ENCODE measurements at places on chromosomes 5 and 9. TPM values are rescaled to one million over a fixed set of nuclear protein-coding genes. Genes with fewer than 3 reads are reported as not detected.
A peak's percentile ranks its signal among the peaks of the same experiment; 100 is the strongest.

GRCh38 chr5:170731052-170731451 is 52.5 kb upstream of the GABRP start:
- no peaks in the 10 kb centered on the region for H3K4me1 ChIP-seq
- no peak overlapping the region for H3K27ac ChIP-seq
- no peak overlapping the region for H3K4me3 ChIP-seq
- no peaks in the 10 kb centered on the region for H3K36me3 ChIP-seq
- DNase-seq = no peak
- H3K27me3 ChIP-seq = no peaks in the 10 kb centered on the region

GRCh38 chr9:99078717-99079116 is 26.2 kb upstream of the TGFBR1 start:
- H3K4me1 ChIP-seq = peaks cover 11% of the 10 kb centered on the region
- no peaks in the 10 kb centered on the region for H3K27me3 ChIP-seq
- no peak for DNase-seq
- no peaks in the 10 kb centered on the region for H3K36me3 ChIP-seq
- H3K4me3 ChIP-seq = no peak overlapping the region

- H3K4me1 ChIP-seq = no peaks in the 10 kb centered on the region
- H3K27me3 ChIP-seq = no peaks in the 10 kb centered on the region
- no peak overlapping the region for H3K4me3 ChIP-seq
- H3K27ac ChIP-seq = no peak overlapping the region
Measured at GRCh38 chr5:60959156-60959555, 14.2 kb downstream of the NDUFAF2 start.

GRCh38 chr9:68418259-68418845 is 61.9 kb downstream of the PGM5 start:
- H3K27ac ChIP-seq = no peak overlapping the region
- no peaks in the 10 kb centered on the region for H3K27me3 ChIP-seq
- DNase-seq = no peak
- no peaks in the 10 kb centered on the region for H3K36me3 ChIP-seq
- no peak overlapping the region for H3K4me3 ChIP-seq
- no peaks in the 10 kb centered on the region for H3K4me1 ChIP-seq

DNA sequence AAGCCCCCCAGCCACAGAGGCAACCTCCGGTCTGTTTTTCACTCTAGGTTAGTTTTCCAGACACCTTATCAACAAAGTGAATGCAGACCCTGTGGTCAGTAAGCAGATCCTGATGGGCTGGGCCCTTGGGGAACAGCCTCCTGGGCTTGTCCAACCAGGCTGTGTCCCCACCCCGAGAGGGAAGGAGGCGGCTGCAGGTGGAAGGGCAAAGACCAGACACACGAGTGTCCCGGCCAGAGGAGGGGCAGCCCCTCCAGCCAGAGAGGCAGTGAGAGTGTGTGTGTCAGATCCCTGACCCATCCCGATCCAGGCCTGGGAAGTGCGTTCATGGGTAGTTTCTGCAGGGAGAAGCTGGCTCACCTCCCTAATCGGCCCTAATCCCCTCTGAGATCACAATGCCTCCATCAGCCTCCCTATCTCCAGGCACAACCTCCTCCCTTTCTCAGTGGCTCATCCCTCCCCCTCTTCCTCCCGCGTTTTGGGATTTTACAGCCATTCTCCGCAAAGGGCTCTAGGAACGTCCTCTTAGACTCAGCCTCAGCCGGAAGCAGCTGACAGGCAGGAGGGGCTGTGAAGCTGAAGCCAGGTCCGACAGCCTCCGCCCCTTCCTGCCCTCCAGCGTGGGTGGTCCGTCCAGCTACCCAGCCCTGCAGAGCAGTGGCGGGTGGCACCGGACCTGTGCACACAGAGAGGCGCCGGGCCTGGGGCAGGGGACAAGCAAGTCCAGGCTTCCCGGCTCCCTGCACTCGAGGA is 9.7 kb downstream of the SLC12A7 start:
- H3K27ac ChIP-seq = no peak overlapping the region
- H3K4me1 ChIP-seq = peaks cover 43% of the 10 kb centered on the region

- no peak overlapping the region for H3K27ac ChIP-seq
- no peaks in the 10 kb centered on the region for H3K4me1 ChIP-seq
- no peaks in the 10 kb centered on the region for H3K36me3 ChIP-seq
- H3K4me3 ChIP-seq = no peak overlapping the region
Measured at GRCh38 chr9:137836831-137837241, 40.7 kb upstream of the CACNA1B start.

- H3K4me1 ChIP-seq = peaks cover 7% of the 10 kb centered on the region
- H3K27ac ChIP-seq = no peak overlapping the region
- peaks cover 40% of the 10 kb centered on the region for H3K27me3 ChIP-seq
- no peak overlapping the region for H3K4me3 ChIP-seq
- no peaks in the 10 kb centered on the region for H3K36me3 ChIP-seq
- DNase-seq = no peak
Measured at GRCh38 chr9:130430734-130431535, 13.8 kb upstream of the ASS1 start.

GRCh38 chr5:85049020-85049419 is 664.3 kb upstream of the EDIL3 start:
- H3K4me1 ChIP-seq = no peaks in the 10 kb centered on the region
- no peak overlapping the region for H3K4me3 ChIP-seq
- no peaks in the 10 kb centered on the region for H3K36me3 ChIP-seq
- H3K27me3 ChIP-seq = no peaks in the 10 kb centered on the region
- no peak for DNase-seq
- H3K27ac ChIP-seq = no peak overlapping the region

GRCh38 chr5:157571357-157571827 is 4.2 kb downstream of the ADAM19 start:
- H3K4me1 ChIP-seq = peaks cover 64% of the 10 kb centered on the region
- peak overlapping the region; percentile 1 for H3K4me3 ChIP-seq
- peak overlapping the region; percentile 38 for H3K27ac ChIP-seq

GRCh38 chr5:67267512-67268216 is 71.1 kb upstream of the CD180 start:
- DNase-seq = no peak
- no peaks in the 10 kb centered on the region for H3K36me3 ChIP-seq
- no peak overlapping the region for H3K4me3 ChIP-seq
- H3K27ac ChIP-seq = no peak overlapping the region
- H3K27me3 ChIP-seq = no peaks in the 10 kb centered on the region
- no peaks in the 10 kb centered on the region for H3K4me1 ChIP-seq

DNA sequence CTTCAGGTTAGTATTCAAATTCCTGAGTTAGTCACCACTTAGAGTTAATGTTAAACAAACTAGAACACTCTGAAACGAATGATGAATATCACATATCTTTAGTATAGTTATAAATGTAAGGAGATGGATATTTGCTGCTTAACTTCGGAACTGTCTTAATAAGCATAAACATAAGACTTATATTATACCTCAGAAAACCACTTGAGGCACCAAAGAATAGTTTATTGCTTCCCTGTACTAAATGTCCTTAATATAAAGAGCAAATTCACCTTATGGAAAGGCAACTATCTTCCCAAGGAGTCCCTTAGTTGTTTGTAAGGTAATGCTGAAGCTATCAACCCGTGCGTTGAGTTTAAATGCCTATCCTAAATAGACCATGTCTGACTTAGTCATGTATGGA is 300.0 kb upstream of the ADAMTSL1 start:
- H3K27me3 ChIP-seq = no peaks in the 10 kb centered on the region
- no peak for DNase-seq

- H3K4me1 ChIP-seq = peaks cover 11% of the 10 kb centered on the region
- no peaks in the 10 kb centered on the region for H3K27me3 ChIP-seq
- H3K36me3 ChIP-seq = no peaks in the 10 kb centered on the region
- H3K4me3 ChIP-seq = no peak overlapping the region
- DNase-seq = no peak
- no peak overlapping the region for H3K27ac ChIP-seq
Measured at GRCh38 chr5:151450605-151451004, 3.2 kb downstream of the SLC36A1 start.

- DNase-seq = no peak
- no peaks in the 10 kb centered on the region for H3K36me3 ChIP-seq
- no peaks in the 10 kb centered on the region for H3K4me1 ChIP-seq
- no peak overlapping the region for H3K4me3 ChIP-seq
Measured at GRCh38 chr9:92179286-92180001, 64.2 kb upstream of the SPTLC1 start.

DNA sequence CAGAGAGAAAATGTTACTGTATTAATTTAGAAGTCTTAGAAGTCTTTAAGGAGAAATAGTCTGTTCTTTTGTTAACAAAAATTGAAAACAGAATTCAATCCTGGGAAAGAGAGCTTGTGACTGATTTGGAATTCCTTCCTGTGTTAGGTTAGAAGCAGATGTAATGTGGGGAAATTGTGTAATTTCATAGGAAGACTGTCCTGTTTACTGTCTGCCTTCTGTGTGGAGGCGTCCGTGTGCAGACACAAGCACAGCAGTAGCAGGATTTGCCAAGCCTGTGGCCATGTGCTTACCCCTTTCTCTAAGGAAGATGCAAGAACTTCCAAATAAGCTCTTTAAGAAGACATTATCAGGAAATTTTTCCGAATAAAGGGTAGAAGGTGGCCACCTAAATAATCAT is 36.7 kb upstream of the F2R start:
- no peak overlapping the region for H3K27ac ChIP-seq
- peaks cover 5% of the 10 kb centered on the region for H3K36me3 ChIP-seq
- no peak for DNase-seq

DNA sequence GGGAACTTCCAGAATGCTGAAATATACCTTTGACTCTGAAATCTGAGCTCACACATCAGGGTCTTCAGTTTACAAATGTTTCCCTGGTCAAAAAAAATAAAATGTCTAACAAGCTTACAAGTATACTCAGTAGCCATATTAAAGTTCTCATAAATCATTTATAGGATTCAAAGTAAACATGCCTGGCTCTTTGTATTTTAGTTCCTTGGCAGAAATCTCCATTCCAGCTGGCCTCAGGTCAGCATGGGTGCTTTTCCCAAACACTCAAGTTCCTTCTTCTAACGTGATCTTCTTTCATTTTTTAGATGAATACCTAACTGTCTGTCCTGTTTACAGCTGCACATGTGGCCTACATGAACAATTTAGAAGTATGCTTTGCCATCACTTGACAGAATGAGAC is 263.2 kb downstream of the GAS1 start:
- no peak for DNase-seq
- no peaks in the 10 kb centered on the region for H3K36me3 ChIP-seq
- no peak overlapping the region for H3K27ac ChIP-seq
- H3K4me3 ChIP-seq = no peak overlapping the region
- H3K27me3 ChIP-seq = no peaks in the 10 kb centered on the region

DNA sequence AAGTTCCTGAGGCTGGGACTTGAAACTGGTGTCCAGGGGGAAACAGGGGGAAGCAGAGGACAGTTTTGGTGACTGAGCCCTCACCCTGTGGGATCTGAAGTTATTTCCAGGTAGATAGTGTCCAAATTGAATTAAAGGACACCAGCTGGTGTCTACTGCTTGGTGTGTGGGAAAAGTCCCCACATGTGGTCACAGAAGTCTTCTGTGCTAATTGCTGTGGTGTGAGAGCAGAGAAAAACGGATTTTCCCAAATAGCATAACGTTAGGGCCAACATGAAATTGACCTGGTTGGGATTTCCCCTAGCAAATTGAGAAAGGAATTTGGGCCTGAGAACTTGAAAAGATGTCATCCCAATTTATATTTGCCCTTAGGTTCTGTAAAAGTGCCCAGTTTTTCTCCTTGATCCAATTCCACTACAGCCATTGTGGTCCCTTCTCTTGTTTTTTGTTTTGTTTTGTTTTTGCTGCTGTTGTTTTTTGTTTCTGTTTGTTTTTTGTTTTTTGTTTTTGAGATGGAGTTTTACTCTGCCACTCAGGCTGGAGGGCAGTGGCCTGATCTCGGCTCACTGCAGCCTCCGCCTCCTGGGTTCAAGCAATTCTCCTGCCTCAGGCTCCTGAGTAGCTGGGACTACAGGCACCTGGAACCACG is 5.6 kb upstream of the STARD4 start:
- no peak overlapping the region for H3K27ac ChIP-seq
- H3K4me1 ChIP-seq = peaks cover 3% of the 10 kb centered on the region
- no peaks in the 10 kb centered on the region for H3K36me3 ChIP-seq
- DNase-seq = no peak

DNA sequence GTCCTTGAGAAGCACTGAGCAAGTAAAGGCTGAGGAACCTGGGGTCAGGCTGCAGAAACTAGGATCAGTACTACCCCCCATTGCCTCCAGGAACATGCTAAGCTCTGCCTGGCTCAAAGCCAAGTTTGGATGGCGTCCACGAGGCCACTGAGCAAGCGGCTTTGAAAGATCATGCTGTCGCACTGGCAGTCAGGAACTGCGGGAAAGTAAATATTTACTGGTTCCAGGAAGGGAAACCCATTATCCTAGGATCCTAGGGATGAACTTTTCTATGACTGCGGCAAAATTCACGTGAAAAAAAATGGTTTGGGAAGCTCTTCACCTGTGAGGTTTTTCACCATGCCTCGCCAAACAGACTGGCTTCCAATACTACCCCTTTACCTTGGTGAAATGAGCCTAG is 75.3 kb upstream of the PJA2 start:
- H3K27me3 ChIP-seq = no peaks in the 10 kb centered on the region
- H3K4me1 ChIP-seq = peaks cover 4% of the 10 kb centered on the region
- no peak overlapping the region for H3K27ac ChIP-seq
- H3K4me3 ChIP-seq = no peak overlapping the region

DNA sequence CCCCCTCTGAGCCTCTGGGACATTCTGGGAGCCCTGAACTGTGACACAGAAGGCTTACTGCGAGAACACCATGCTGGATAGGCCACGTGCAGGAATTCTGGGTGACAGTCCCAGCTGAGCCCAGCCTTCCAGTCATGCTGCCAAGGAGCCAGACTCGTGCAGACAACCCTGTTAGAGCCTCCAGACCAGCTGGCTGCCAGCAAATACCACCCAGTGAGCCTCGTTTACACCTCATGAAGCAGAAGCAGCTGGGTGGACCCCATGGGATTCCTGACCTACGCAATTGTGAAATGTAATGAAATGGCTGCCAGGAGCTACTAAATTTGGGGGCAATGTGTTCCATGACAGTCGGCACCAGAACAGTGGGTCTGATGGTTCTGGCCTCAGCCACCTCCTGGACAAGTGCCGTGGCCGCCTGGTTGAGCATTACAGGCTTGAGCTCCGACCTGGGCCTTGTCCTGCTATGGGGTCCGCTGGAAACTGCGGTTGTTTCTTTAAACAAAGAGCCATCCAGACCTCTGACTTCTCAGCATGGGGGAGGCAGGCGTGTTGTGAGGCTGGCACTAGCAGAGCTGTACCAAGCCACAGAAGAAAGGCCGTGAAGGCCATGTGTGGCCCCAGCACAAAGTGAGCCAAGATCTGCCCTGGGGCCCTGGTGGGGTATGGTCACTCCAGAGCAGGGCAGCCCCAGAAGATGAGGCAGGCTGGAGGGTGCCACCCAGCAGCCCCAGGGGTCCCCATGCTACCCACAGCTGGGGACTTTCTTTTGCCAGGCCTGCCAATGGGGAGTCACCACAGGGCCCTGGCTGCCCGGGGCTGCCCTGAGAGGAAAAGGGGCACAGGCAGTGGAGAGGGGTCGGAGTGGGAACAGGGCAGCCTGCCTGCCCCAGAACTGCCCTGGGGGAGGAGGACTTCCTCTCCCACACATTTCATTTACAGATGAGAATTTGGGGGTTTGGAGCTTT is 19.3 kb upstream of the RXRA start:
- no peaks in the 10 kb centered on the region for H3K36me3 ChIP-seq
- no peaks in the 10 kb centered on the region for H3K27me3 ChIP-seq
- H3K4me3 ChIP-seq = no peak overlapping the region
- H3K4me1 ChIP-seq = no peaks in the 10 kb centered on the region
- no peak for DNase-seq

TNFSF8 gene
- total RNA-seq = 1.9 TPM

ARID3C gene
- total RNA-seq = not detected

S1PR3 gene
- total RNA-seq = not detected
